Stimulated activated naive CD8-positive, alpha-beta T cell treated with anti-CD3 and anti-CD28 coated beads, Interleukin-15, Interleukin-2, amounts not matched to agents 100 U/mL and 50 U/mL, for 24 hours (primary cell): ENCODE measurements at places on chromosomes 7 and 10.

- no peak for DNase-seq
Measured at GRCh38 chr7:101179117-101179516, 976 bp downstream of the NAT16 start.

GRCh38 chr7:140643416-140643815 is 2.8 kb upstream of the DENND2A start:
- no peak for DNase-seq

GRCh38 chr10:10977978-10978377 is 39.7 kb upstream of the CELF2 start:
- DNase-seq: no peak

DNA sequence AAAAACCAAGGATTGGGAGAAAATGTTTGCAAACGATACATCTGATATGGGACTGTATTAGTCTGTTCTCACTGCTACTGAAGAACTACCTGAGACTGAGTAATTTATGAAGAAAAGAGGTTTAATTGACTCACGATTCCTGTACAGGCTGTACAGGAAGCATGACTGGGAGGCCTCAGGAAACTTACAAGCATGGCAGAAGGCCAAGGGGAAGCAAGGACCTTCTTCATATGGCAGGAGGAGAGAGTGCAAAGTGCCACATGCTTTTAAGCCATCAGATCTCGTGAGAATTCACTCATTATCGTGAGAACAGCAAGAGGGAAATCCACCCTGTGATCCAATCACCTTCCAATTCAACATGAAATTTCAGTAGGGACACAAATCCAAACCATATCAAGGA is 11.0 kb downstream of the ZNF713 start:
- DNase-seq: no peak

DNA sequence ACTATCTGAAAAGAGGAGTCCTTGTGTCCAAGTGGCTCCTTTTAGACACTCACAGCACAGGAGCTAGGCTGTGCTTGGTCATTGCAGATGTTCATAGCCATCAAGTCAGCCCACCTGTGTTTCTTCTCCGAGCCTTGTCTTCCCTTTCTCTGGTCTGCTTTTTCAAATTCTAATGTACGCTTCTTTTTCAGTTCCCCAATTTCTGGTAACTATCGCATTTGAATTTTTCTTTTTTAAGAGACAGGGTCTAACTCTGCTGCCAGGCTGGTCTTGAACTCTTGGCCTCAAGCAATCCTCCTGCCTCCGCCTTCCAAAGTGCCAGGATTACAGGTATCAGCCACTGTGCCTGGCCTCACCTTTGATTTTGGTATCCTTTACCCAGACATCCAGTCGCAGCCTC is 18.9 kb downstream of the APBB1IP start:
- no peak for DNase-seq

DNA sequence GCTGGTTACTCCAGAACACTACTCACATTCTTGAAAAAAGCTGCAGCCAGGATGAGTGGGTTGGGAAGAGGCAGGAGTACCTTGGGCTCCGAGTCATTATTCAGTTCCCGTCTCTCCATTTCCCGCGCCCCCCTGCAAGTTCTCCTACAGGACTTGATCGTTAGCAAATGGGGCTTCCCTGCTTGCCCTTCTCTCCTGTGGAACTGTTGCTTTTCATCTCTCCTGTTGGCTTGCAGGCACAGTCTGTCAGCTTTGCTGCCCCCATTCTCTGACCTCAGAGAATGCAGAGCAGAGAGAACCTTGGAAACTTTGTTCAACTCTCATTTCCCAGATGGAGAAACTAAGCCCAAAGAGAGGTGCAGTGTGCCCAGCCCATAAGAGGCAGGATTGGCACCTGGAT is 35.6 kb upstream of the LRRC4 start:
- DNase-seq: no peak

GRCh38 chr7:101582971-101583370 is 46.1 kb downstream of the MYL10 start:
- no peak for DNase-seq

GRCh38 chr7:23106823-23107663 is 1.5 kb downstream of the KLHL7 start:
- no peak for DNase-seq

DNA sequence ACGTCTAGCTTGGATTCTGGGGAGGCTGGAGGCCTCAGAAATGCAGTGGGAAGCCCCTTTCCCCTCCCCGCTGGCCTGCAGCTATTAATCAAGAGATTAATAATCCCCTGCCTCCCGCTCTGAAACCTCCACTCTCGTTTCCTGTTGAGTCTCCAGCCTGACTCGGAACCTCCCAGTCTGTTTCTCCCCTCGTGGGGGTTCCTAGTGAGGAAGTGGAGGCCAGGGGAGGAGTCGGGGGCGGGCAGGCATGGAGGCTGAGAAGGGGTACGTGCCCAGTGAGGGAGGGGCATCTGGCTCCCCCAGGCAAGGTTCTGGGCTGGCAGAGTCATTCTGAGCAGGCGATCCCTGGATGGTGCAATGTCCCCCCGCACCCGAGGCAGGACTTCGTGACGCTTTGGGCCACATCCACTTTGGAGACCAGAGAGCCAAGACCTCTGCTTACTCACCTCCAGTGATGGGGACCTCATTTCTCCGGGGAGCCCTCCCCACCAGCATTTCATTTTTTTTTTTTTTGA is 73.6 kb downstream of the COL26A1 start:
- DNase-seq: no peak

GRCh38 chr7:31767686-31768358 is 80.8 kb downstream of the PPP1R17 start:
- DNase-seq: no peak

- no peak for DNase-seq
Measured at GRCh38 chr10:45653454-45653853, 19.1 kb downstream of the ZFAND4 start.

DNA sequence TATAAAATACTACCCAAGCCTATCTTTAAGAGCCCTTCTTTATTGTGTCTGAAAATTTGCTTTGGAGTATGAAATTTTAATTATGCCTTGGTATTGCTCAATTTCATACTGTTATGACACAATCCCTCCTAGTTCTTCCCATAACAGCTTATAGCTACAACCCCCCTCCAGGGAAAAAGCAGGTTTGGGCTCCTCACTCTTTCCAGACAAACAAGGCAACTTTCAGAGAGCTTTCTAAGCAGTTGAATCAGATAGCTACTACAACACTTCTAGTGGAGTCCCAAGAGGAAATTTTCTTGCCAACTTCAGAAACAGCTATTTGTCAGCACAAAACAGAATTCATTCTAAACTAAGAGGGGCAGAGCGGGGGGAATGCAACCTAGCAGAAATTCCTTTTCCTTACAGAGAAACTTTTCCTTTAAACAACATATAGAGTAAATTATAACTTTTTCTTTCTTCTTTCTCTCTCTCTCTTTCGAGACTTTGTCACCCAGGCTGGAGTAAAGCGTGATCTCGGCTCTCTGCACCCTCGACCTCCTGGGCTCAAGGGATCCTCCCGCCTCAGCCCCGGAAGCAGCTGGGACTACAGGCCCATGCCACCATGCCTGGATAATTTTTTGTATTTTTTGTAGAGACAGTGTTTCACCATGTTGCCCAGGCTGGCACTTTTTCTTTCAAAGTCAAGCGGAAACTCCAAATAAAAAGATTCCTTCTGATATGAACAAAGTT is 26.0 kb upstream of the JMJD1C start:
- DNase-seq: no peak

DNA sequence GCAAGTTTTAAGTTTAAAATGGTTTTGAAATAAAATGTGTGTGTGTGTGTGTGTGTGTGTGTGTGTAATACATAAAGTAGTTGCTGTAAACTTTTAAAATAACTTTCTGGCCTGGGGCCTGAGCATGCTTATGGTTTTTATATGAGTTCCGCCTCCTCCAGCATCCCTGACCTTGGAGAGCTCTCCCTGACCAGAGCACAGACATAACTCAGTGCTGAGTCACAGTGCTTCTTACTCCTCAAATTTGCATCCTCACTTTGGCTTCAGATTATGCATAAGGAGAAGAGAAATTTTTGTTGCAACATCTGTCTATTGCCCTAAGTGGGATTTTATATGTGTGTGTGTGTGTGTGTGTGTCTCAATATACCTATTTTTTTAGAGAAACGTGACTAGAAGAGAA is 200.8 kb downstream of the ELMO1 start:
- no peak for DNase-seq

DNA sequence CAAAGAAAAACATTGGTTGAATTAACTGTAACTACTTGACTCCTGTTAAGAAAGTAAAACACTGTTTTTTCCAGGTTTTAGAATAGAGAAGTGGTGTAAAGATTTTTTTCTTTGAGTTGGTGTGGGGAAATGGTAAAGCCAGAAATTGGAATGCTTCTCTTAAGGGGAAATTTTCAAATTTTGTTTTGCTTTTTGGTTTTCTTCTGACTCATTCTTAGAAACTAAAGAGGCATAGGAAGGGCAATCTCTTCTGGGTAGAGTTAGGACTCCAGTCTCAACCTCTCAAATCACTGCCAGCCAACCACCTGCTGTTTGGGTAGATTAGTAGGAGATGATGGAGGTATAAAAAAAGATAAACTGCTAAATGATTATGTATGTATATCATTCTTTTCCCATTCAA is 47.7 kb upstream of the STRIP2 start:
- DNase-seq: no peak

DNA sequence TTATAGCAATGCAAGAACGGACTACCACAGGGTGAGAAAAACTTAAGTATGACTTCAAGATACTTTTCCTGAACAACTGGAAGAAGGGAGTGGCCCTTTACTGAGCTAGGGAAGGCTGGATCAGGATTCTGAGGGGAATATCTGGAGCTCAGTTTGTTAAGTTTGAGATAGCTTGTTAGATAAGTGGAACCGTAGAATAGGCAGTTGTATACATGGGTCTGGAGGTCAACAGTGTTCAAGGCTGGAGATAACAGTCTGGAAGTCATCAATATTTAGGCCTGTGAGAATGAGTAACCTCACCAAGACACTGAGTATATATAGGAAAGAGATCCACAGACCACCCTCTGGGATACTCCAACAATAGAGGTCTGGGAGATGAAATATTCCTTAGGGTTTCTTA is 7.2 kb downstream of the PLEKHA1 start:
- no peak for DNase-seq

GRCh38 chr7:47783456-47784223 is 164.6 kb downstream of the PKD1L1 start:
- DNase-seq: no peak

- DNase-seq: no peak
Measured at GRCh38 chr10:23402856-23403255, 36.0 kb upstream of the OTUD1 start.

GRCh38 chr10:112026438-112026837 is 157.1 kb downstream of the GPAM start:
- DNase-seq: no peak

DNA sequence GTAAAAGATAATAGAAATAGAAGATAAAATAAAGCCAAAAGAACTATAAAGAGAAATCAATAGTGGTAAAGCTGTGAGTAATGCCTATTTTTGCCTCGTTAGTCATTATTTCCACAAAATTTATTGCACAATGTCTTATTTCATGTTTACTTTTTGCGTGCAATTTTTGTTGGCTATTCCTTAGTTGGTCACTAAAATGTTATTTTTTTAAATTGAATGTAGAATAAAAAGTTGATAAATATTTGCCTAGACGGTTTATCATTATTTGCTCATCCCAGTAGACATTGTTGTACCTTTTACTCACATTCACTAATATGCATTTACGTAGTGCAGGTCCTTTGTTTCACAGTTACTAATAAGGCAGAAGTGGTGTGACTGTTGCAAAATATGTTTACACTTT is 227.8 kb upstream of the BMPER start:
- no peak for DNase-seq

GRCh38 chr7:80967917-80968297 is 49.1 kb upstream of the SEMA3C start:
- no peak for DNase-seq

GRCh38 chr10:121405096-121405495 is 193.1 kb downstream of the FGFR2 start:
- no peak for DNase-seq

GRCh38 chr7:23467806-23468525 is 2.3 kb downstream of the IGF2BP3 start:
- DNase-seq: peak; percentile 23

DNA sequence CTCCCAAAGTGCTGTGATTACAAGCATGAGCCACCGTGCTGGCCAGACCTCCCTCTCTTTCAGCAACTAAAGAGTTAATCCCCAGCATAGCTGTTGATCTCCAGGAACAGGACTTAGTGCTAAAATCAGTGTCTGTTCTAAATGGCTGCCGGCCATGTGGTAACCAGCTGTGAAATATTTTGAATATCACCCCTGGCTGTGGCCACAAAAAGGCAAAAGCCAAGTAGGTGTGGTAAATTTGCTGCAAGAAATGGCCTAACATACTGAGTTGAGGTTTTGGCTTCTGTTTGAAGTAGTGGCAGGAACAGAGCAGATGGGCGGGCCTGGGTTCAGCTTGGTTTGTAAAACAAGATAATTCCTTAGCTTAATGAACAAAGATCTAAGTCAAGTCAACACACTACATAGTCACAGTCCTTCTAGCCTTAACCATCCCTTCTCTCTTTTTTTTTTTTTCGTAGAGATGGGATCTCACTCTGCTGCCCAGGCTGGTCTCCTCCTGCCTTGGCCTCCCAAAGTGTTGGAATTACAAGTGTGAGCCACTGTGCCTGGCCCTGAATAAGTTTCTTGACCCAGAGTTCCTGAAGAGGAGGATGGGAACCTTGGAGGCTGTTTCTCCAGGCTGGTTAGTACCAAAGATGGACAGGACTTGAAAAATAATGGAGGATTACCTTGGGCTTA is 22.7 kb upstream of the AGFG2 start:
- DNase-seq: peak; percentile 21

GRCh38 chr7:74040101-74040790 is 12.3 kb downstream of the ELN start:
- DNase-seq: no peak

GRCh38 chr7:92831716-92832533 is 4.4 kb downstream of the CDK6 start:
- DNase-seq: no peak

GRCh38 chr10:29840516-29841276 is 205.9 kb upstream of the SVIL start:
- no peak for DNase-seq

- DNase-seq: no peak
Measured at GRCh38 chr10:132960631-132961419, 18.5 kb upstream of the CFAP46 start.

GRCh38 chr7:69213878-69214277 is 384.4 kb upstream of the AUTS2 start:
- DNase-seq: no peak

DNA sequence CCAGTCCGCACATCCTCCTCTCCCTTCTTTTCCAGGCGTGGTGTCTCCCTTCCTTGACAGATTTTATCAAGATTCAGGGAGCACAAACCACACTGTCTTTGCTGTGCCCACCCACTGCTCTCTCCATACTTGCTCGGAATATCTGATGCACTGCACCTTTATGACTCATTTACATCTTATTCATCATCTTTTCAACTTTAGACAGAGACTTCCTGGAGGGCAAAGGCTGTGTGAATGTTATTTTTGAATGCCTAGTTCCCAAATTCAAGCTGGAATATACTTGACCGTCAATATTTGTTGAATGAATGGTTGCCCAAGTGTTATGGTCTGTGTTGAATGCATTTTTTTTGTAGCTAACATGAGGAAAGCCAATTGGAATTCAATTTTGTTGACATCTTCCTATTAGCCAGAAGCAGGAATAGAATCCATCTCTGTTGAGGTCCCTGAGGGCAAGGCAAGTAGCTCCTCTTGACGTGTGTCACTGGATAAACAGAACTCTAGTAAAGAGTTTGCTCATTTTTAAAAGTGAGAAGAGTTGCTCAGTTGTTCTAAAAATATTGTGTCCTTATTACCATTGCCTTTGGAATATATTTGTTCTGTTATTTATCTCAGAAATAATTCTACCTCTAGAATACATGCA is 95.0 kb downstream of the KLF6 start:
- peak; percentile 17 for DNase-seq
